ENCODE measurements at places on chromosomes 1 and 21.

GRCh38 chr1:234584926-234585325 lies 25.1 kb downstream of the IRF2BP2 start:
- DNase-seq: no peak

DNA sequence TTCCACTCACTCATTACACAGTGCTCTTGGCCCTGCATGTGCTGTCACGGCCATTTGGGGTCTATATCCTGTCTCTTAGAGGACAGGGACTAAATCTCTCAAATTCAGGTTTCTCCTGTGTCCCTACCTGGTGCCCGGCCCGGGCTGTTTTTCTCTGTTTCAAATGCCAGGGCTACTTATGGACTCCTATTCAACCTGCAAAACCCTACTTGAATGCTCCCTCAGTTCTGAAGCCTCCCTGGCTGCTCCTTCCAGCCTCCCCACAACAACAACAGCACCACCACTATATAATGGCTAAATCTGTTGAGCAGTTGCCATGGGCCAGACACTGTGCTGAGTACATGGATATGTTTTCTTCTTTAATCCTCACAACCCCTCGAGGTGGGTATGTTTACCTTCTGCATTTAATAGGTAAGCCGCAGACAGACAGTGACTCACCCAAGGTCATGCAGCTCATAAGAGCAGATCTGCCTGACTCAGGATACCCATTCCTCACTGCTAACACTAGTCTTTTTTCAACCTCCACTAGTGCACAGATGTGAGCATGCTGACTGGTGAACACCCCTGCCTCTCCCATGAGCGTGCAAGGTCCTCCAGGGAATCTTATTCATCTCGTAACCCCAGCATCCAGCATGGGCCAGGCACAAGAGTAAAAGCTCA lies 29.9 kb downstream of the DHRS3 start:
- no peak for DNase-seq

- no peak for DNase-seq
Measured at GRCh38 chr1:201136355-201137023, 9.5 kb upstream of the ASCL5 start.

- no peak for DNase-seq
Measured at GRCh38 chr1:31043631-31044030, 21.9 kb downstream of the PUM1 start.

GRCh38 chr1:33185541-33185940 lies 3.7 kb upstream of the TRIM62 start:
- DNase-seq: no peak

DNA sequence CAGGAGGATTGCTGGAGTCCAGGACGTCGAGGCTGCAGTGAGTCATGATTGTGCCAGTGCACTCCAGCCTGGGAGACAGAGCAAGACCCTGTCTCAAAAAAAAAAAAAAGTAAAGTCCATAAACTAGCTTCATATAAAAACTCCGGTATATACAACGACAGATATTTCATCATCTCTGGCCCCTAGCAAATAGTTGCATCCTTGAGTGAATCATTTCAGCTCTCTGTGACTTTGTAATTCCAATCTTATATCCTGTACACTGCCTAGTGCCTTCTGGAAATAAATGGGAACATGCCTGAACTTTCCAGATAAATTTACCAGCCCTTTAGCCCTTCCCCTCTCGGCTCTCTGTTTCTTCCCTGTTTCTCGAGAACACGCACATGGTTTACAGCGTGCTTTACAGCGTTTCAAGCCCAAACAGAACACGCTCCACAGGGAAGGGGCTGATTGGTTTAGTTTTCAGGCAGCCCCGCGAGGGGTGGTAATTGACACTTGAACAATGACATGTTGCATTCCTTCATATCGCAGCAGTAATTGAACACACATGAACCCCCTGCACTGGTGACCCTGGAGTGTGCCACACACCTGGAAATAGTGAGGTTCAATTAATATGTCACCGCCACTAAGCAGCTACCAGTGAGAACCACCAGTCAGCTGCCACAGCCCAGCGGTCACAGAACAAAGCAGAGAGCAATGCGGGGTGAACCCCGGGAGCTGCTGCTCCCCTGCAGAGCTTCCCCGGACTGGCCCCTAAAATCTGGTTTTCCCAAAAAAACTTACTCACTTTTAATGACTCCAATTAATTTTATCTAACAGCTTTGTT lies 35.7 kb upstream of the SIM2 start:
- no peak for DNase-seq

- DNase-seq: no peak
Measured at GRCh38 chr1:25018110-25018735, 88.1 kb upstream of the RUNX3 start.

GRCh38 chr1:247193958-247194357 lies 22.1 kb upstream of the ZNF124 start:
- DNase-seq: no peak

DNA sequence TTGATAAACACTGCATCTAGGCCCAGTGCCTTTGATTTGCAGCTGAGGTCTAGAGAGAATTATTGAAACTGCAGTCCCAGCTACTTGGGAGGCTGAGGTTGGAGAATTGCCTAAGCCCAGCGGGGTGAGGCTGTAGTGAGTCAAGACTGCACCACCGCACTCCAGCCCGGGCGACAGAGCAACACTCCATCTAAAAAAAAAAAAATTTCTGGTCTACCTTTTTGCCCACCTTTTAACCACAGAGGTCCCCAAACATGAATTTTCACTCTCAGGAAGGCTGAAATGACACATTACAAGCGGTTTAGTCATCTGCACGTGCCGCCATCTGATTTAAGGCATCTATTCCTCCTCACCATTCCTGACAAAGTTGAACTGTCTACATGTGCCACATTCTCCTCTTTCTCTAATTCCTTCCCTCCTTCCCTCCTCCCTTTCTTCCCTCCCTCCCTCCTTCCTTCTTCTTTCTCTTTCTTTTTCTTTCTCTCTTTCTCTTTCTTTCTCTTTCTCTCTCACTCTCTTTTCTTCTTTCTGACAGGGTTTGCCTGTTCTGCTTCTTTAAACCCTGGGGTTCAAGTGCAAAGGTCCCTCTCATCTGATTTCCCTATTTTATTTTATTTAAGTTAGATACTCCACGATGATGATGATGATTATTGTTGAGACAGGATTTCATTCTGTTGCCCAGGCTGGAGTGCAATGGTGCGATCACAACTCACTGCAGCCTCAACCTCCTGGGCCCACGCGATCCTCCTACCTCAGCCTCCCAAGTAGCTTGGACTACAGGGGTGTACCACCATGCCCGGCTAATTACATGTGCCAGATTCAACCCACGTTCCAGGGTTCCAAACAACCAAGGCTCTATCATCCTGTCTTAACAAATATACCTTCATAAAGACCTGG lies 3.0 kb upstream of the SOD1 start:
- DNase-seq: no peak

DNA sequence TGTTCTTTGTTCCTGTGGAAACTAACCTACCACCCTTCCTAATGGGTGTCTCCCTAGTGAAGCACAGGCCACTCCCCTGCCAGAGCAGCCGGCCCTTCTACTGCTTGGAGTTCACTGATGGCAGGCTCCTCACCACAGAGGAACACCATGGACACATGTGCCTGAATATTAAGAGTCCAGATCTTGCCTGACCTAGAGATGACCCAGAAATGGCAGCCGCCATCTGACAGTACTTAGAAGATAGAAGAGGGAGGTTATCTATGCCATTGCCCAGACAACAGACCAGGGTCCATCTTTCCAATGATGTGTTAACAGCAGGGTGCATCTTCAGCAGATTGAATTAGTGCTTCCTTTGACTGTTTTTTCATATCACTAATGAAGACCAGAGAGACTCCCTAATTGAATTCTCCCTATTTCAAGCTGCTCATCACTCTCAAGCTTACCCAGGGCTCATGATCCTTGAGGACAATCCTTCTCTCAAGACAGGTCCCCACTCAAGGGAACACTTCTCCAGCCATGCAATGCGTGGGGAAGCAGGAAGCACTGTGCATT lies 59.8 kb downstream of the PLEKHA6 start:
- no peak for DNase-seq

DNA sequence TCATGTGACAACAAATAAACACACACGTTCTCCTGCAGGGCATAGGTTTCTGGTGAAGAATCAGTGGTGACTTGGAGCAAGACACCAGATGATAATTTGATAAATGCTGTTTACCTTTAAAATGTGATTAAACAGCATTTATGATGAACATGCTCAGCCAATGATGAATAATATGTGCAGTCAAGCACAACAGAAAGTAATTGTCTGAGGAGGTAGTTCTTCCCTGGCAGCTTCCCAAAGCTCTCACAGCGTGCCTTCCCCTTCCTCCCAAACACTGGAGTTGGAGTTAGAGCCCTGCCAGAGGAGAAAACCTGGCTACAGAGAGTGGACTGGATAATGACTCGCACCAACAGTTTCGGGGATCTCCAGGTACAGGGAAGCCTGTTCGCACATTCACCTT lies 463.5 kb downstream of the SMYD3 start:
- DNase-seq: no peak

DNA sequence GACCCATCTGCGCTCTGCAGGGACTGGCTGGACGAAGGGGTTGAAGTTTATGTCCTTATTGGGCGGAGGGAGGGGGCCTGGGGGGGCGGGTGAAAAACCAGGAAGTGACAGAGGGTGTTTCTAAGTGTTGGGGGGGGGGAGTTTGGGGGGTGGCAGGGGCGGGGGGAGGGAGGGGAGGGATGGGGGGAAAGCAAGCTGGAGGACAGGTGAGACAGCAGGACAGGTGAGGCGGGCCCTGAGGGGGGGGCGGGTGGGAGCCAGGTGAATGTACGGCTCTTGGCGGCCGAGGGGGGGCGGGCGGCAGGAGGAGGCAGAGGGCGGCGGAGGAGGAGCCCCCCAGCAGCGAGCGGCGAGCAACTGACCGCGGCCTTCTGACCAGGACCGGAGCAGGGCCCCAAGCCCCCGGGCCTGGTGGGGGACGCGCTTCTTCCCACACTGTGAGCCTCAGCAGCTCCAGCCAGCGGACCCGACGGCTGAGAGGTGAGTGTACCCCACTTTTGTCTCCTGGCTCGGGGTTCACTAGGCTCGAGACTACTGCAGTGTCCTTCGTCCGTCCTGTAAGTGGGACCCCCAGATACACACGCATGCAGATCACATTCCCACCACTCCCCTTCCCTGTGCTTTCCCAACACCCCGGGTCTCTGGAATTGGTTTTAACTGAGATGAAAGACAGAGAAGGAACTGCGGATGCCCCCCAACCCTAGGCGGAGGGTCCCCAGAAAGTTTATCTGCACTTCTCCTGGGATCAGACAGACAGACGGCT lies at the start of gene ZBTB7B:
ZBTB7B (plus strand) TSS at position 339 of the 763 bp plus-strand sequence. CDS start 11,859 bp downstream, outside the sequence.
- no peak for DNase-seq

GRCh38 chr21:14883351-14883750 lies 181.4 kb downstream of the NRIP1 start:
- no peak for DNase-seq

DNA sequence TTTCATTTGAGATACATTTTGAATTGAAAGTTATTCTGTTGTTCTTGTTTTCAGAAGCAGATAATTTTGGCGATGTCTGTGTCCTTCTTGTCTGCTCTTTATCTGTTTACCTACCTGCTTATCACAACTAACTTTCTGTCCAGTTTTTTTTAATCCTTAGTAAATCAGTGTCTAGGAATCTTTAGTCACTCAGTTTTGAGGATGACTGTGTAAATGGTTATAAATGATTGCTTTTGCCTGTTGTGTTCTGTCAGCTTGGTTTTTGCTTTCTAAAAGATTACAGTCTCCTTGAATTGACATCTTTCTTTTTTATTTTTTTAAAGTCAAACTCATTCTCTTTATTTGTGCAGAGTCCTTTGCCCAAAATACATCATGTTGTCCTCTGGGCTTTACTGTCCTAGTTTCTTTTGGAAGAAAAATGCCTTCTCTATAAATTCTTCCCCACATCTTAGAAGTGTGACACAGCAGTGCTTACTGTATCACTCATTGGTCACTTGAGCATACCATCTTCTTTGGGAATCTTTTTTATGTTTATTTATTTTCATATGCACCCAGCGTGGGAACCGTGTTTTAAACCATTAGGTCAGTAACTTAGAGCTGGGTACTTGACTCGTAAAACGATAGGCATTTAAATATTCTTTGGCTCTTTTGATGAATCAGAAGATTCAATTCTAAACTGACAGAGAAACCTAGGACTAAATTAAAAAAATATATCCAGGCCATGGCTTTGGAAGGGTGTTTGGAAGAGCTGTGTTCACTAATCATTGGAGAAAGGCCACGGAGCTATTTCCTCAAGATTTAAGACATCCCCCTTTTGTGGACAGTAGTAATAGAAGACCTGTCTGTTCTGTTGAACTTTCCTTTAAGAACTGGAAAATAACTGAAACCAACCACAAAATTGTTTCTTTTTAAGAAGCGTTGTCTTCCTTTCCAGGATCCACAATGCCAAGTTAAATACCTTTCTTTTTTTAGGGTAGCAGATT lies 20.9 kb downstream of the LAMC1 start:
- no peak for DNase-seq

DNA sequence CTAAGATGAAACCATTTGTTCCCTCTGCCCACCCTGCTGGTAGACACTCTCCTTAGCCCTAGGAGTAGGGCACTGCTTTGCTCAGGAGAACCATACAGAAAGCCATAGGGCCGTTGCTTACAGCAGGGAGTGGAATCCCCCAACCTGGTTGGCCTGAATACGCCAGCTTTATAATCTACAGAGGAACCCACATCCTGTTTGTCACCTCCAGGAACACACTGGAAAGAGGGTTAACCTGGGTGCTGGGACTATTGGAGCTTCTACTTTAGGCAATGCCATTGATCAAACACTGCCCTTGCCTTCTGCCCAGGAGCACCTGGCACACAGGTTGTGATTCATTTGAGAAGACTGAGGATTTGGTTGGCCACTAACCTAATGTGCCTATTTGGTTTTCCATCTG lies 124.8 kb downstream of the TNR start:
- DNase-seq: no peak

DNA sequence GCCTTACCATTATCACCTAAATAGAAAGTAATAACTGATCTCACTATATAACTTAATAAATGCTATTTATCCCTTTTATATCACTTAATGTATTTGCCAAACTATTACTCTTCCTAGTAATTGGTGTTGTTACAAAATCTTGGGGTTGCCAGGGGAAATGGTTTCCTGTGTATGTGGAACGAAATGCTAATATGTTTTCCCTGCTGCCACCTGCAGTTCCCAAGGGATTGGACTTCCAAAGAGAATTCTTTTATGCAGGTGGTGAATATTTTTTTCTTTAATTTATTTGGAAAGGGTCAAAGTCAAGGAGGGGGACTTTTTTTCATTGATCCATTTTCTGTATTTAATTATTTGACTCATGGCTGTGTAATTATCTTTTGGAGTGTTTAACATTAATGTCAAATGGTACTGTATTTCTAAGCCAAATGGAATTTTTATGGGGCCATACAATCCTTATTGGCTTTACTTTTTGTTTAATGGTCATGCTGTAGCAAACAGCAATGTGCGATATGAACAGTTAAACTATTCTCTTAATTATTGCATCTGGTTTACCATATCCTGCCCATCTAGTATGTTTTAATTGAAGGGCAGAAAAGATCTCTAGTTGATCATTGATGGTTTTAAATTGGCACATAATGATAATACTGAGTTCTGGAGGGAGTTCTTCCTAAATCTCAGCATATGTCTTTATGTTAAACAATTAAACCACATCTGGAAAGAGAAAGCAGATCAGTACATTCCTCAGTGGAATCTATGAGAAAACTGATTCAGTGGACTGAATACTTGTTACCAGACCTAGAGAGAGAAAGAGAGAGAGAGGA lies 486.3 kb downstream of the TTLL7 start:
- no peak for DNase-seq

Data from hippocampal formation (tissue), 2 donors.